H1 (cell line): ENCODE measurements at places on chromosomes 1 and 21.

DNA sequence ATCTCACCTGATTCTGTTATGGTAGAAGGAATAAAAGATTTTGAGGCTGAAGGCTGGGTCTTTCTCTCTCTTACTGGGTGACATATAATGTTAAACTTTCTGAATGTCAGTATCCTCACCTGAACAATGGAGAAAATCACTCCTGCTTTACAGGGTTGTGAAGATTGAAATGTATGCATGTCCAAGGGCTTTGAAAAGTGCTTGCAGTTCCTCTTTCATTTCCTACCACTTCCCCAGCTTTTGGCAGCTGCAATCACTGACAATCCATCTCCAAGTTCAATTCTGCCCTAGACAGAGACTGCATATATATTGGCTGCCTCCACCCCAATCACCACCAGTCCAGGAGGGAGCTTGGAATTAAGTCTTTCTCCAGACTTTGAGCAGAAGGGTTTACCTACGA, 39.8 kb downstream of the FAM78B start:
- no peak for DNase-seq
- no peaks in the 10 kb centered on the region for H3K27me3 ChIP-seq
- no peak overlapping the region for H3K4me3 ChIP-seq
- no peaks in the 10 kb centered on the region for H3K36me3 ChIP-seq
- H3K27ac ChIP-seq, result no peak overlapping the region

DNA sequence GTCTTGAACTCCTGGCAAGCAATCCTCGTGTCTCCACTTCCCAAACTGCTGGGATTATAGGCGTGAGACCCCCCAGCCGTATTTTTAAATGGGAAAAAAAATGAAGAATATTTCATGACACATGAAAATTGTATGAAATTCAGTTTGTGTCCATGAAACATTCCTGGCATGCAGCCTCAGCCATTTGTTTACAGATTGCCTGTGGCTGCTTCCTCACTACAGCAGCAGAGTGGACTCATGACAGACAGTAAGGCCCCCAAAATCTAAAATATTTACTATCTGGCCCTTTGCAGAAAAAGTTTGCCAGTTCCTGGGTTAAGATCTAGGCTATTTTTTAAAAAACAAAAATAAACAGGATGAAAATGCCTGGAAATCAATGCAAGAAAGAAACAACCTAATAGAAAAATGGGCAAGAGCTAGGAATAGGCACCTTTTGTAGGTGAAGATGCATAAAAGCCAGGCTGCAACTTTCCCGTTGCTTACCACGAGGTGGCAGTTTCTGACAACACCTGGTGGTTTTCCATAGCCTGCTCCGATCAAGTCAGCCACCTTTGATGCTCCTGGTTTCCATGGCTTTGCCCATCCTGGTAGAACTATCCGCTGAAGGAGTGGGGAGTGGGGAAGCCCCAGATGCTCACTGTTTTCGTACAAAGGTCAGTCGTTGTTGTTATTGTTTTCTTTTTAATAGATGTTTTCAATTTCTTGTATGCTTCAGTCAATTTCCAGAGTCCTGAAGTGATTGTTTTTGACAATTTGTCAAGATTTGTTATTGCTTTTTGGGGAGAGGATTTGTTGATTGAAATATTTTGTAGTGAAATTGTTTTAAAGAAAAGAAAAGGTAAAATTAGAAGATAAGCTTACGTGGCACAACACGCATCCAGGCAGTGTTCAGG, 24.3 kb downstream of the UBE2Q1 start:
- no peaks in the 10 kb centered on the region for H3K36me3 ChIP-seq
- no peak overlapping the region for H3K27ac ChIP-seq
- no peaks in the 10 kb centered on the region for H3K4me1 ChIP-seq
- H3K4me3 ChIP-seq, result no peak overlapping the region

DNA sequence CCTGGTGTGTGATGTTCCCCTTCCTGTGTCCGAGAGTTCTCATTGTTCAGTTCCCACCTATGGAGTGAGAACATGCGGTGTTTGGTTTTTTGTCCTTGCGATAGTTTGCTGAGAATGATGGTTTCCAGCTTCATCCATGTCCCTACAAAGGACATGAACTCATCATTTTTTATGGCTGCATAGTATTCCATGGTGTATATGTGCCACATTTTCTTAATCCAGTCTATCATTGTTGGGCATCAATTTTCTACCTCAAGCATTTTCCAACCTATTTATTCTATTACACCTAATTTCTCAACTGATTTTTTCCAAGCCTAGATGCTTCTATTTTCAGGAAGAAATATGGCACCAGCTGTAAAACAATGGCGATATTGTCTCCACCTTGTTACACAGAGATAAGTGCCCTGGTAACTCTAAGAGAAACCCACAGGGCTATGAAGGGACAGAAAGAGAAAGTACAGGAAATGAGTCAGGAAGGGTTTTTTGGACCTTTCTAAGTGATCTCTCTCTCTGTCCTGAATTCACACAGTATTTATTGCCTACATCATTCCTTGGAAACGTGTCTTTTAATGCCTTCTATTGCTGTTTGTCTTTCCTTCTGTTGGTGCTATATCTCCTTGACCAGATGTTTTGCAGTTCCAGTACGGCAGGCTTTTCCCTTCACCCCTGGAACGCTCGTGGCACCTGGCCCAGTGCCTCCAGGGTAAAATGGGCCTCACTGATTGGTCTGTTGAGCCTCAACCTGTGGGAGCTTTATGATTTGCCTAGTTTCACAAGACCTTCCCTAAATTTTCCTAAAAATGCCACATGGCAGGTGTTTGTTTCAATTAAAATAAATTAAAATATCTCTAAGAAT, 14.6 kb upstream of the JAK1 start:
- no peaks in the 10 kb centered on the region for H3K27me3 ChIP-seq
- DNase-seq, result no peak
- no peaks in the 10 kb centered on the region for H3K4me1 ChIP-seq

GRCh38 chr1:64917328-64917861, 49.0 kb downstream of the JAK1 start:
- H3K36me3 ChIP-seq, result no peaks in the 10 kb centered on the region
- no peak overlapping the region for H3K4me3 ChIP-seq
- H3K4me1 ChIP-seq, result no peaks in the 10 kb centered on the region; the same call in 1 of the 2 replicates
- H3K27me3 ChIP-seq, result no peaks in the 10 kb centered on the region
- no peak overlapping the region for H3K27ac ChIP-seq
- no peak for DNase-seq

DNA sequence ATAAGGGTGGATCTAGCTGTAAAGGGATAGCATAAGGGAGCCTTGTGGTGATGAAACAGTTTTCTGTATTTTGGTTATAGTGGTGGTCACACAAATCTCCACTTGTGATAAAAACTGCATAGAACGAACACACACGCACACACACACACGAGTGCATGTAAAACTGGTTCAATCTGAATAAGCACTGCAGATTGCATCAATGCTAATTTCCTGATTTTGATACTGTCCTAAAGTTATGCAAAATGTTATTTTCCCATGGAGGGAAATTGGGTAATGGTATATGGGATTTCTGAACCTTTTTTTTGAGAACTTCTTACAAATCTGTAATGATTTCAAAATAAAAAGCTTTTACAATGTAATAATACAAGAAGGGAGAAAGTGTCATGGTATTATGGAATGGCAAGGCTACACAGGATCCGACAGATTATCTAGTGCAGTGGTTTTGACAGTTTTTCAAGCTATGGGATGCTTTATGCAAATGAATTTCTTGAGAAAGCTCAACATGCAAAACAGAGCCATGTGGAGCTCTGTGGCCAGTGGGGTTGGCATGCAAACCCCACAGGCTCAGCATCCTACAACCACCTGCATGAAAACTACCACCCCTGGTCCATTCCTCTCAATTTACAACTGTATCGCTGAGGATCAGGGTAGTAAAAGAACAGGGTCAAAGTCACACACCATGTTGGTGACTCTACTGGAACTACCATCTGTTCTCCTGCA, 18.8 kb downstream of the SLC41A1 start:
- no peak for DNase-seq
- no peak overlapping the region for H3K4me3 ChIP-seq
- H3K4me1 ChIP-seq, result no peaks in the 10 kb centered on the region
- H3K36me3 ChIP-seq, result peaks cover 38% of the 10 kb centered on the region
- no peak overlapping the region for H3K27ac ChIP-seq

DNA sequence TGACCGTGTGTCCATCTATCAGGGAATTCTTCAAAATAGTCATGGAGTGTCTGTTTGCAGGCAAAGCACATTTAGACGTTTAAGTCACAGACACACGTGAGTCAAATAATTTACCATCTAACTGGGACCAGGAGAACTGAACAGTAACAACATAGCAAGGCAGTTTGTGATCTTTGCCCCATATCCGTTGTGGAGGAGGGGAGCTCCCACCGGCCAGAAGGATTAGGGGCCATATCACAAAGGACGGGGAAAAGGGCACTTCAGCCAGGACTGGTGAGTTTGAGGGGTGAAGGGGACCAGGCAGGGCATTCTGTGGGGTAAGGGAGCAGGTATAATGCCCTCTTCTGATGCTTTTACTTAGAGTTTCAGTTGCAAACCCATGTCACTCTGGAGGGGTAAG, 22.9 kb downstream of the ELAPOR1 start:
- no peak for DNase-seq
- H3K27ac ChIP-seq, result no peak overlapping the region
- H3K27me3 ChIP-seq, result no peaks in the 10 kb centered on the region
- no peaks in the 10 kb centered on the region for H3K4me1 ChIP-seq
- no peaks in the 10 kb centered on the region for H3K36me3 ChIP-seq
- no peak overlapping the region for H3K4me3 ChIP-seq
